AG09309 (cell line): ENCODE measurements at places on chromosomes 3 and 15.

DNA sequence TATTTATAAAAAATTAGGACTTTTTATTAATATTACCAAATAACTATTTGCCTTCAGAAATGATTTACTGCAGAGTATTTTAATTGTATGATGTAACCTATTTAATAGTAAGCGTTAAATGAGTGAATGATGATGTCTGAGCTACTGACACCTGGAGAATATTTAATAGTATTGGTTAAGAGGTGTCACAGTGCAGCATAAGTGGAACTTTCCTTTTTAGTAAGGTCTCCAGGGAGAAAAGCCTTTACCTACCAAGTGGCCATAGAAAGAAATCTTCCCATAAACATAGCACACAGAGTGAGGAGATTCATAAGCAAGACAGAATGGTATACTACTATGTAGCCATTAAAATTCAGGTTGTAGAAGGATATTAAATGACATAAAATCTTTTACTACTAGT lies 441.7 kb downstream of the TBL1XR1 start:
- no peak for DNase-seq

- no peak for DNase-seq
Observed at GRCh38 chr3:158333736-158334135, 223.8 kb downstream of the RSRC1 start.

GRCh38 chr3:167521006-167521355 lies 47.1 kb upstream of the SERPINI2 start:
- DNase-seq = no peak

DNA sequence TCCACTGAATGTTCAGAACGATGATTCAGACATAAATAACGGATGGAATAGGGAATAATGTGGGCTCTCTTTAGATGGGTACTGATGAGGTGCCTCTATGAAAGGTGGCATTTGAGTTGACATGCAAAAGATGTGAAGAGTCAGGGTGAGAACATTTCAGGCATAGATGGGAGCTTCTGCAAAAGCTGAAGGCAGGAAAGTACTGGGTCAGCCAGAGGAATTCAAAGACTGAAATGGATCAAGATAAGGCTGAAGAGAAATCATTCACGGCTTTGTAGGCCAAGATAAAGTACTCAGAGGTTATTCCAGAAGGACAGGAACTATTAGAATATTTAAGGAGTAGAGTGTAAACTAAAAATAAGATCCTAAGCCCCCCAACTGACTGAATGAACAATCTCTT lies 189.6 kb upstream of the MCTP2 start:
- no peak for DNase-seq

DNA sequence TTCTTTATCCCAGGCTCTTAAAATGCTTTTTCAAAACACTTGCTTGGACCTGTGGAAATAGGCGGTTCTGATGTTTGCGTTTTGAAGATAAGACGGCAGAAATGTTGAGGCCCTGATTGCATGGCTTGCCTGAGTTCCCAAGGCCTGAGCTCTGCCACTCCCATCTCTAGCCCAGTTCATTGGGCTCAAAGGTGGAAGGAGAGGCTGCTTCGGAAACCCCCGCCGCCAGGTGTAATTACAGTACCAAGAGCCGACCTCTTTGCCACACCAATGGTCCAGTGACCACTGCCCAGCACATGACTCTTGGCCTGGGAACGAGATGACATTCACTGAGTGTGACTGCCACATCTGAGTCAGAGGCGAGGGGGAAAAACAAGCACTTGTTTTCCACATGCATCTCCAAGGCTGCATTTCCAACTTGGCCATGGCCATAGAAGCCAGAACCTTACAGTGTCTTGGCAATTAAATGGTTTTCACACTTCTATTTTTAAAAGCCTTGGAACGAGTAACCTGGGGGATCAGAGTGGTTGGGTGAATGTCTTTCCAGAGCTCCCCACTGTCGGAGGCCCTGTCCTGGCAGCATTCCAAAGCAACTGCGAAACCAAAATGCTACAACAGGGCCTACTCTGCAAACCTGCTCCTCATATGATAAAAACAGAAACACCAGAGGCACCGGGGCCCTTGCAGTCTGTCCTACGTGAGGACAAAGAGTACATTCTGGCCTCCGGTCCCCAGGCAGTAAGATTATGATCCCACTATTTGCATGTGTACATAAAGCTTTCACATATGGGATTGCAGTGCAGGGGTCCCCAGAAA lies 63.8 kb upstream of the CGNL1 start:
- DNase-seq = no peak
